ENCODE measurements at places on chromosomes 11 and 22. TPM values are rescaled to one million over a fixed set of nuclear protein-coding genes. Genes with fewer than 3 reads are reported as not detected.

Gene TEAD1
- total RNA-seq = 88.8 TPM

Gene GRAMD1B
- 118 TPM for total RNA-seq

Gene TRIM51
- not detected for total RNA-seq

Gene MOB2
- total RNA-seq = 73.4 TPM

Gene RIBC2
- 2.9 TPM for total RNA-seq

Gene ALDH3B1
- total RNA-seq = 34.8 TPM

Gene FXYD2
- total RNA-seq = 1,539 TPM

Gene SAA1
- total RNA-seq = 19.3 TPM

Gene TPBGL
- total RNA-seq = 0.17 TPM

Gene NLRP6
- 0.69 TPM for total RNA-seq

DNA sequence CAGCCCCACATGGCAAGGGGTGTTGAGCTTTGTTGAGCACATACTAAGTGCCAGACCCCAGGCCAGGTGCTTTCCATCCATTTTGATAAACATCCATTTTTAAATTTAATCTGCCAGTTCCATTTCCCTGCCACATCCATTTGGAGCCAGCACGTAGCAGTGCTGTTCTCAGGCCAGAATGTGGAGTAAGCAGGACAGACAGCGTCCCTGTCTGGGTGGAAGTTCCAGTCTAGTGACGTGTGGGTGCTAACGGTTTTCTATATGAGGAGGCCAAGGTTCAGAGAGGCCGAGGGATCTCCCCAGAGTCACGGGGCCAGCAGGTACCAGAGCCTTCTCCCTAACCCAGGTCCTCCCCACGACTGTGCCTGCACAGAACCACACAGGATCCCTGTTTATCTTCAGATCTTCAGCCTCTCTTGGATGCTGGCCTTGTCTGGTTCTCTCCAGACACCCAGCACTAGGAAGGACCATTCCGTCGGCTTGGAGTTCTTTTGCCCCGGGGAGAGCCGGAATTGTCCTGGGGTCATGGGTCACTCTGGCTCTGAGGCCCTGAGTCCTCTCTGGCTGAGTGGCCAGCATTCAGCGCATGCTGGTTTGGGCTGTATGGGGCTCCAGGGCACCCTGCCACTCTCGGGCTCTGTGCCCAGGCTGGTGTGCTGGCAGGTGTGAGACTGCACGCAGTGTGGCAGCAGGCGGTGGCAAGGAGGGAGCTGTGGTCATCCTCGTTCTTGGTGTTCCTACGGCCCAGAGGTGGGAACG is 63.6 kb upstream of the PPARA start:
- no peak for DNase-seq

GRCh38 chr11:85855341-85855656 is at the start of gene CCDC83:
Gene CCDC83, plus strand, starts transcription at chr11:85855383. Its CDS starts 9,741 bp downstream, at chr11:85865124.
- no peak for DNase-seq

GRCh38 chr11:104618954-104619353 is 279.3 kb downstream of the CASP12 start:
- DNase-seq = no peak

GRCh38 chr11:104619751-104620150 is 278.5 kb downstream of the CASP12 start:
- no peak for DNase-seq

DNA sequence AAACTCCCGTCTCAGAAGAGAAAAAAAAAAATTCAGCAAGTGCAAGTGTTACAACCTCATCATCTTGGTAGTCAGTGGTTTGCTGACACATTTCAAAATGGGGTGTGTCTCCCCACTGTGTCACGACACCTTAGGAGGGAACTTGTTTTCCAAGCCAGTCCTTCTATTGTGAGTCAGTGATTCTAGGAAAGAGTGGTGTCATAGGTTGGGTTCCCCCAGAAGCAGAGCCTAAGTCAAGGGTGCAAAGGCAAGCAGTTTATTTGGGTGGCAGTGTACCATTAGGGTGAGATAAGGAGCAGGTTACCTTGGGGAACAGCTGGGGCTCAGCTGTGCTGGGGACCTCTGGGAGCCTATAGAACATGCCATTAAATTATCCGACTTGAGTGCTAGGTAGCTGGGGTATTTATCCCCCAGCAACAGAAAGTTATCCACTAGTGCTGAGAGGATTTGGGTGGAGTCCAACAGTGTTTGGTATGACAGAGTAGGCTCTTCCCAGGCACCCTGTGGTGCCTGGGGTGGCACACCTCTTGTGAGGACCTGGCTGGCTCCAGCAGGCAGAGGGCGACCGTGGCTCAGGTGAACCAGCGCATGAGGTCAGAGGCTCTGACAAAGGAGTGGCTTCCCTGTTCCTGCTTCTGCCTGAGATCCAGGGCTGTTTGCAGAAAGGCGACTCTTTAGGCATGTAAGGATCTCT is 41.7 kb downstream of the KIAA1671 start:
- peak; percentile 64 for DNase-seq

DNA sequence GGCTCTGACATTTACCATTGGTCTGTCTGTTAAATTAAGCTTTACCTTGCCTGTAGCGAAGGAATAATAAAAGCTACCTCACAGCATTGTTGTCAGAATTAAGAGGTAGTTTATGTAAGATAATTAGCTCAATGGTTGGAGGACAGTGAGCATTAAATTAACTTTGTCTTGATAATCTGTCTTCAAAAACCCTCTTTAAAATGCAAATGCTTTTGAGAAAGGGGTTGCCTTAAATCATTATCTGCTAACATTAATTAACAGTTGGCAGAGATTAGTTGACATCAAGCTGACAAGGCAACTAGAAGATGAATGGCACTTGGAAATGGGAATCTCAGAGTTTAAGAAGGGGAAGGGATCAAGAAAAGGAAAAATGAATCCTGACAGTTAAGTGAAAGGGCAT is 761.1 kb upstream of the ARHGAP42 start:
- DNase-seq = no peak

GRCh38 chr11:70788248-70789022 is 390.1 kb downstream of the CTTN start:
- no peak for DNase-seq

DNA sequence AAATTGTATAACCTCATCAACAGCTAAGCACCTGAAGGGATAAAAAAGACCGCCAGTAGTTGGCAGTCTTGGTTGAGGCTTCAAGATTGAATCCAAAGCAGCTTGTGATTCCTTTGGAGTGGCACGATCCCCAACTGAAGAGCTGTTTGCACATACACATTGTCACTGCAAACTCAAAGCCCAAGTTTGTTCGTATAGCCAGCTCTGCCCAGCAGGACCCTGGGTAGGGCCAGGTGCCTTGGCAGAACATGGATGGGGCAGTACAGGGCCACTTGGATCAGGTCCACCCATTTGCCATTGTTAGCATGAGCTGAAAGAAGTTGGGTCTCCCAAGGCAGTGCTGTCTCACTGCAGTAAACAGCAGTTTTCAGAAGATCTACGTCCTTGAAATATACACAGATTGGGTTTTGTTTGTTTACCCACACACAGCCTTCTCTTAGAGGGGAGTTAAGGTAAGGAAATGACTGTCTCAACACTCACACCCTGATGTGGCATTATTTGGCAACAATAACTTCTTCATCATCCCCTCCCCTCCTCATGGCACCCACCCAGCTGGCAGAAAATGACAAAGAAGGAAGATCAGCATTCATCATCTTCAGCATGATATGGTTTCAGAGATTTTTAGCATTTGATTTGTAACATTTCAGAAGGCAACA is 132.9 kb downstream of the COMMD9 start:
- DNase-seq = no peak

GRCh38 chr22:19760058-19760950 is at the start of gene TBX1:
Gene TBX1, plus strand, starts transcription at chr22:19760778. Its CDS starts 66 bp downstream, at chr22:19760844.
- no peak for DNase-seq

DNA sequence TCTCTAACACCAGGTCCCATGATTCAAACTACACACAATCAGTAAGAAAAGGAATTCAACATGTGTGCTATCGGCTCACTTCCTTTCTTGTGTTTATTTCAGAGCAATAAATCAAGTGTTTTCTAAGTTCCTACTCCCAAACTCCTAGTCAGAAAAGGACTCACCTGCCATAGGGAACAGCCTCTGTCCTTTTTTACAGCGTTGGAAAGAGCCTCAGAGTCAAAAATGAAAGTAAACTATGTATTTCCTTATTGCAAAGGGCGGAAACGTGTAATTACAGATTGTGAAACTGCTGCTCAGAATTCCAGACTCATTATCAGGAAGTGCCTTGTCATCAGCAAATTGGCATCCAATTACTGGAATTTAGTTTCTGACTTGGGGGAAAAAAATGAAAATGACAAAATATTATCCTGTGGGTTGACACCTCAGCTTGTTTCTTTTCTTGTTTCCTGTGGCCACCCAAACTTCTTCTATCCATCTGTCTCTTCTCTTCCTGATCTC is at the start of gene CASP4:
Gene CASP4, minus strand, starts transcription at position 220 of the 501 bp plus-strand sequence. Its CDS starts 49 bp downstream, at position 171.
- peak; percentile 36 for DNase-seq

DNA sequence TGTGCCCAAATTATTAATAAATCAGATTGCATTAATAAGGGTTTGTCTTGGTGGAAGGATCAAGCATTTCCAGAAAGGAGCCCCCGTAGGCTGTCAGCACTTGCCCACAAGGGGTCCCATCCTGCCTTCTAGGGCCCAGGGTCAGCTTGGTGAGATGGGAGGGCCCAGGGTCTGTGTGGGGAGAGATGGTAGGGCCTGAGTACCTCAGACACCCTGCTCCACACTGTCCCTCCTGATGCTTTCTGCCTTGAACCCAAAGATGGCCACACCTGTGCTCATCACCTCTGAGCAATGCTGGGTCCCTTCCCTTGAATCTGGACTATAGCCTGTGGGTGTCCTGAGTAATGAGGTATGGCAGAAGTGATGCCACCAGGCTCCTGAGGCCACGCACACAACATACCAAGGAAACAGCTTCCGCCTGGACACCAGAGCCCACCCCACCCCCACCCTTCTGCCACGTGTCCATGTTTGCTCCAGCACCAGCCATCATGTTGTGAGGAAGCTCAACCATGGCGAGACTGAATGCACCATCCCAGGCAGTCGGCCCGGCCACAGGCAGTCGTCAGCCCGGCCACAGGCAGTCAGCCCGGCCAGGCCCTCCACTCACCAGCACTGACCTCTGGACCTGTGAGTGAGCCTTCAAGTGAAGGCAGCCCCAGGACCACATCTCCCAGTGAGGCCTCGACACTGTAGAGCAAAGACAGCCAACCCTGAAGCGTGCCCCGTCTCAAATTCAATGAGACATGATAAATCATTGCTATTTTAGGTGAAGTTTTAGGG is 6.8 kb downstream of the BET1L start:
- peak; percentile 8 for DNase-seq

- no peak for DNase-seq
Measured at GRCh38 chr11:69627551-69627950, 13.4 kb upstream of the CCND1 start.

- DNase-seq = no peak
Measured at GRCh38 chr11:111525456-111525855, 10.9 kb downstream of the HOATZ start.

DNA sequence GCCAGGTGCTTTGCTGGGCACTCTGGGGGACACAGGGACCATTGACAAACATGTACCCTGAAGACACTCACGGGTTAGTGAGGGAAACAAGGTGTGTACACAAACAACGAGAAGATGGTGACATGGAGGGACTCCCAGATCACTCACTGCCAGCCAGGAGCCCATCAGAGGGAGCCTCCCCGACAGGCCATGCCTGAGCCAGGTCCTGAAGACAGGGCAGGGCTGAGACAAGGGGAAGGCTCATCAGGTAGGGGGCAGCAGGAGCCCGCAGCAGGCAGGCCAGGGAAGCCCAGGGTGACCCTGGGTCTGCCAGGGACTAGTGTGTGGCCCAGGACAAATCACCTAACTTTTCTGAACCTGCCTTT is 127.9 kb downstream of the BUD13 start:
- DNase-seq = no peak

DNA sequence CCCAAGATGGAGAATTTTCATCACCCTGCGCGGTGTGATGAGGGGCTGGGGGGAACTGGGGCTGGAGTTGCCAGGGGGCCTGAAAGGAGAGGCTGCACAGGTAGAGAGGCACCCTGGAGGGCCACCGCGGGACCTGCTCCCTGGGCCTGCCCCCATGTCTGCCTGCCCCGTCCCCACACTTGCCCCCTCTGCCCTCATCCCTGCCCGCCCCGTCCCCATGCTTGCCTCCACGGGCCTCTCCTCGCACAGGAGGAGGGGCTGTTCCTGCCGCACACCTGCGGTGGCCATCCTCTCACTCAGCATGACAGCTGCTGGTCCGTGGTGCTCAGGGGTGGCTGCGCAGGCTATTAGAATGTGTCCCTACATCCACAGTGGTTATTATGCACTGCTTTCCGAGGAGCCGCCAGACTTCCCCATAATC is 43.5 kb downstream of the LINC01488 start:
- DNase-seq = no peak

- no peak for DNase-seq
Measured at GRCh38 chr22:43299736-43300135, 43.4 kb downstream of the SCUBE1 start.

GRCh38 chr11:69636512-69637197 is 4.3 kb upstream of the CCND1 start:
- peak; percentile 82 for DNase-seq

DNA sequence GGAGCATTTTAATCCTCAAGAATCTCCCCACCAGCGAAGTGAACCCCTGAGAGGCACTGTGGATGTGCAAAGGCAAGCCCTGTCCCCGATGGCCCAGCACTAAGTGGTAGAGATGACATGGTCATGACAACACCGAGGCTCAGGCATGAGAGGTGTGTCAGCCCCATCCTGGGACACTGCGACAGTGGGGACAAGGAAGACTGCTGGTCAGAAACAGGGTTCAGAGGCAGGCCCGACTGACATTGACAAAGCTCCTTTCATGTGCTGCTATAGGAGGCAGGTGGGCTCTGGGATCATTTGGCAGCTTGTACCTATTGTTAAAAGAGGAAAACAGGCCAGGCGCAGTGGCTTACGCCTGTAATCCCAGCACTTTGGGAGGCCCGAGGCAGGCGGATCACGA is 54.3 kb upstream of the MYEOV start:
- no peak for DNase-seq

DNA sequence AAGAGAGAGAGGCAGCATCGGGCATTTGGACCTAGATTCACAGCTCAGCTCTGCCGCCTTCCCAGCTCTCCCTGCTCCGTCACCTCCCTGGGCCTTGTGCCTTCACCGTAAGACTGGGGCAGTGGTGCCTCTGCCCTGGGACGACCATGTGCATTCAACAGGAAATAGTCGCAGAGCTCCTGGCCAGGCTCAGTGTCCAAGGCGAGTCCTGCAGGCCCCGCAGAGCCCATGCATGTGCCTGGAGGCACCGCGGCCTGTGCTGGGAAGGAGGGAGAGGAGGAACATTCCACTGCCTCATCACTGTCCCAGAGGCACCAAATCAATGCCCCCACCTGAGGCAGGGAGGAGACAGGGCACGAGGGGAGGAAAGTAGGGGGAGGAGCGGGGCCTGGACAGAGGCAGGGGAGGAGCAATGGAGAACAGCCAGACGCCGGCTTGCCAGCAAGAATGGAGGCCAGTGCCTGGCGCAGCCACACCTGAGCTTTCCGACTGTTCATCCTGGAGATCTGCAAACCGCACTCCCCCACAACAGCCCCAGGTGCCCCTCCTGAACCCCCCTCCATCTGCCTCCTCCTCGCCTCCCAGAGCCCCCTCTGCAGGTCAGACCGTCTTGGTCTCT is 74.4 kb upstream of the PRR5 start:
- no peak for DNase-seq

GRCh38 chr22:31652911-31653684 is 8.9 kb downstream of the PISD start:
- DNase-seq = no peak

GRCh38 chr11:81246941-81247340 is 1486.7 kb downstream of the FAM181B start:
- no peak for DNase-seq
